ENCODE measurements at places on chromosomes 4 and X.

DNA sequence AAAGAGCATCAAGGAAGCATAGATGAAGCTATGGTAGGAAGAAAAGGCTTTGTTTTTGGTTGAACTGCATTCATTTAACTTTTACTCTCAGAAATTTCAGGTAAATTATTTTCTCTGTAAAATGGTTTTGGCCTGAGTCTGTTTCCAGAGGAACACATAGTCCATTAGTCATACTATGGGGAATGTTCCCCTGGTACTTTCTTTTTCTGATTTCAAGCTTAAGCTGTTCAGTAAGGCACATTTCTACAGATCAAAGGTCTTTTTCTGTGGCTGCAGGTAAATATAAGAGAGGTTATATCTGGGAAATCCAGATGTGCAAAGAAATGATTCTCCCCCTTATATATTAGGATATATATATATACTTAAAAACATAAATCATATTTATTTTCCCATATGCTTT, 1744.4 kb upstream of the ADGRL3 start:
- DNase-seq = no peak

DNA sequence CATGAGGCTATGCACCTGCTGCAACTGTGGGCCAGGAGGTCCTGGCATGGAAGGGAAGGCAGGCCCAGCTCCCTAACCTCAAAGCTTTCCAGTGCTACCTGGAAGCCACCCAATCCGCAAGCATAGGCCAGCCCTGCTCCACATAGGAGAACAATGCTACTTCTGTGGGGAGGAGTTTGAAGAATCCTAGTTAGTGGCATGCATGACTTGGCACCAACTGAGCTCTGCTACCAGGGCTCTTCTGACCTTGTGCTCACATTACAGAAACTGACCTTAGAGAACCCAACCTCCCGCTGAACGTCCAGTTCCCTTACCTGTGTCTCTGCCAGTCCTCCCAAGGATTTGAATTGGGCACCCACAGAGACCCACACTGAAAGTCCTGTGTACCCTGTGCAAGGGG, 58.8 kb downstream of the USP46 start:
- no peak for DNase-seq

DNA sequence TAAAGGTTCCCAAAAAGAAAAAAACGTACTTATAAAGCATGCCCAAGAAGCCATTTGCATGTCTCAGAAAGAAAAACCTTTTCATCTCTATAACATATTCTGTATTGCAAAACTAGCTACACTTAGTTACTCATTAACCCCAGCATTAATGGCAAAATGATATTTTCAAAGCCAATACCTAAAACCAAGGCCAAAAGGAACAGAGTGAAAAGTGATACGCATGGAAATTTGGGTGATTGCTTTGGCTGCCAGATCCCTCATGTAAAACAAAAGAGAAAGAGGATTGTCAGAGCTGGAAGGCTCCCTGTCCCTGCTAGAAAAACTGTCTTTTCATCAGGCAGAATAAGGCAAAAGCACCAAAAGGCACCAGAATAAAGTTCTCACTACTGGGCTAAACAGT, 46.8 kb upstream of the RADX start:
- DNase-seq = no peak

GRCh38 chrX:18613930-18614639, 57.8 kb downstream of the RS1 start:
- no peak for DNase-seq

- DNase-seq = no peak
Observed at GRCh38 chrX:72080150-72080549, 51.6 kb downstream of the RTL5 start.

DNA sequence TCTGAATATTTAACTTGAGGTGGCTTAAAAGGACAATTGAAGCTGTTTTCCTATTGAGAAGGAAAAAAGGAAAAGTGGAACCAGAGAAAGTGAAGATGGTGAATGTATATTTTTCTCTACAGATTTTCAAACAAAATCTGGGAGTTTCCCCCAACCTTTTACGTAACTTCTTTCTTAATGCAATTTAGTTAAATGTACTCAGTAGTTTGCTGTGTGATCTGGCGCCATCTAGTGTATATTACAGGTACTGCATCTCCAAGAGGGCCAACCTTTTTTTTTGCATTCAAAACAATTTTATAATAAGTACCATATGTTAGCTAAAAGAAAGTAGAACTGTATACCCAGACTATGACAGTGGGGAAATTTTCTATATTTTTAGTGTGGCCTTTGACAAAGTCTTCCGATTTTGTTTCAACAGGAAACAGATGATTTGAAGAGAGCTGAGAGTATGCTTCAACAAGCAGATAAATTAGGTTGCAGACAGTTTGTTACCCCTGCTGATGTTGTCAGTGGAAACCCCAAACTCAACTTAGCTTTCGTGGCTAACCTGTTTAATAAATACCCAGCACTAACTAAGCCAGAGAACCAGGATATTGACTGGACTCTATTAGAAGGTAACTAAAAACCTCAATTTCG, 82.0 kb downstream of the PLS3 start:
- no peak for DNase-seq

DNA sequence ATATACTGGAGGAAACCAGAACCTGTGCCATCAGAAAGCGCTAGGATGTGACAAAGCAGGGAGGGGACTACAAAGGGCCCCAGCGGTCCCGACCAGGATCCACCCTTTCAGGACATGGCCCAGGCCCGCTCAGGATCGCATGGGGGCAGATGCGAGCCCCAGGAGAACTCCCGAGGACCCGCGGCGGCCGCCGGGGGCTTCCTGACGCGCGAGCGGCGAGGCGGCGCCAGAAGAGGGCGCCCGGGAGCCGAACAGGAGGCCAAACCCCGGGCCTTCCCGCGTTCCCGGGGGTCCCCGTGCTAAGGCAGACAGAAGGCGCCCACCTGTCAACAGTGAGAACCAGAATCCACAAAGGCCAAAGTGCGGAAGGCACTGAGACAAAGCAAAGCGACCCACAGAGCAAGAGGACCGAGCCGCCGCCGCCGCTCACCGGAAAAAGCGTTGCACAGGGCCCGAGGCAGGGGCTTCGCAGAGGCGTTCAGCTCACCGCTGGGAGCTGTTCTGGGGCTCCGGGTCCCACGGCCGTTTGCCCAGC, 7.3 kb upstream of the OPN1LW start:
- peak; percentile 72 for DNase-seq

DNA sequence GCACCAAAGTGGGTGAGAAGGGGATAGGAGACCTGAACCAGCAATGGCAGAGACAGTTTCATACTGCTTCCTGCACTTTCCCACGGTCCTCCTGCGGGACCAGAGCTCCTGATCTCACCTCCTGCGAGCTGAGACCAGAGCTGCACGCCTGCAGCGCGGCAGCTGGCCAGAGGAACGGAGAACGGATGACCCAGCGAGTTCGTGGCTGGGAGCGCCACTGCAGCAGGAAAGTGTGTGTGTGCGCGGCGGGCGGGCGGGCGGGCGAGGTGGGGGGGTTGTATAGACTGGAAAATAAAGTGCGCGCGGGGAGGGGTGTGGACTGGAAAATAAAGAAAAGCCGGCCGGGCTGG, 16.5 kb downstream of the MCF2 start:
- DNase-seq = no peak

DNA sequence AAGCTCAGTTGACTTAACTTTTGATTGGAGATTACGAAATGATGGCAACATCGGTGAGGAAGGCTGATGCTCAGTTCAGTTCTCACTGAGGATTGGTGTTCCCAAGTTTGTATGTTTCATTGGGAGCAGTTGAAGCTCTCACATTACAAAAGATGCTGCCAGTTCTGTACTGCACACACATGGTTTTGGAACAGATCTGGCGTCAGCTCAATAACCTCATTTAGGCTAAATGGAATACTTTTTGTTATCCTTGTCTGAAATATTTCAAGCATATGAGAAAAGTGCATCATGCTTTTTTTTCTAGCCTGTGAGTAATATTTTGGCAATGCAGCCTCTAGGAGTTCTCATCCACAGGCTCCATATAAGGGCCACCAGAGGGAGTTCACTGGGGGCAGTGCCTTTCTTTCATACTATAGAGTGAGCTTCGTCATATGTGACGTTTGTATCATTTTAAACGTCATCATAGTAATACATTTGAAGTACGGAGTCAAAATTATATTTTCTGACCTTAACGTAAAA, 4.1 kb downstream of the ENPEP start:
- DNase-seq = no peak

GRCh38 chr4:31059753-31060522, 339.8 kb downstream of the PCDH7 start:
- no peak for DNase-seq

DNA sequence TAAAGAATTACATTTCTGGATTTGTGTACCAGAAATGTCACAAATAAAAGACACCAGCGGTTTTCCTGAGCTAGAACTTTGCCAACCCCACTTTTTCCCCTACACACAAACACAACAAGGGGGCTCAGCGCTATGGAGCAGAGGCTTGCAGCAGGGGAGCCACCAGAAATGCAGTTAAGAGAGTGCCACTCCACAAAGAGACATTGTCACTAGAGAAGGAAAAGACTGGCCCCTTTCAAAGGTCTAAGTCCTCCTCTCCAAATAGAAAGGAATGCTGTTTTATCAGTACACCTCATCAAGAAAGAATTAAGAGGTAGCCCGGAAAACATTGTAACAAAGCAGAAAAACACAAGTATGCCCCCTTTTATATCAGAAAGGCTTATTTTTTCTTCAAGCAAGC, 419.5 kb downstream of the HNRNPD start:
- no peak for DNase-seq

GRCh38 chr4:3680656-3681055, 85.5 kb upstream of the ADRA2C start:
- no peak for DNase-seq

DNA sequence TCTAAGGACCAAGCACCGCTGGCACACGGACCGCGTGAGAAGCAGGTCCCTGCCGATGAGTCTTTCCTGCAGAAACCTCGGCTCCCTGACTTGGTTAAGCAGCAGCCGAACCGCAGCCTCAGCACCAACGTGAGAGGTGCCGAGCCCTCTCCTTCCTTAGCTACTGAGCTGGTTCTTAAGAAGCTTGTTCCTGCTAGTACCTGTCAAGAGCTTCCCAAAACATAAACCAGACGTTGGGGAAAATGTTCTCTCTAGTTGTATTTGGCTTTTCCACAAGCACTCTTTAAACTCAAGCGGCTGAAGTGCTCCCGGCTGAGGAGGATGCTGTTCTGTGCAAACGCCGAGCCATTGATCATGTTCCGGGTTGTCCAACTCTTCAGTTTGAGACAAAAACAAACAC, 29.3 kb upstream of the TLR3 start:
- DNase-seq = no peak

DNA sequence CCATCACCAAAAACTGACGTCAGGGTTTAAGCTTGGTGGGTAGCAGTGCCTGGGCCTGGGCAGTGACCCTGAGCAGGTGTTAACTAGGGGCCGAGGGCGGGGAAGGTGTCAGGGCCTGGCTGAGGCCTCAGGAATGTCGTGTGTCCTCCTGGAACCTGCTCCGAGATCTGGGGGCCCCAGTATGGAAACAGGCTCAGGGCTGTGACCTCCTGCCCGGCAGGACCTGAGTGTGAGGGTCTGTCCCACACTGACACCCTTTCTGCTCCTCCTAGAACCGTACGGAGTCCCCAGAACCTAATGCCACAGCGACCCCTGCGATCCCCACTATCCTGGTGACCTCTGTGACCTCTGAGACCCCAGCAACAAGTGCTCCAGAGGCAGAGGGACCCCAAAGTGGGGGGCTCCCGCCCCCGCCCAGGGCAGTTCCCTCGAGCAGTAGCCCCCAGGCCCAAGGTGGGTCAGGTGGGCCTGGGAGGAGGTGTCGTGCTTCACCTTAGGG, 741 bp downstream of the HGFAC start:
- no peak for DNase-seq

- no peak for DNase-seq
Observed at GRCh38 chrX:129818123-129818522, 25.6 kb downstream of the ZDHHC9 start.

DNA sequence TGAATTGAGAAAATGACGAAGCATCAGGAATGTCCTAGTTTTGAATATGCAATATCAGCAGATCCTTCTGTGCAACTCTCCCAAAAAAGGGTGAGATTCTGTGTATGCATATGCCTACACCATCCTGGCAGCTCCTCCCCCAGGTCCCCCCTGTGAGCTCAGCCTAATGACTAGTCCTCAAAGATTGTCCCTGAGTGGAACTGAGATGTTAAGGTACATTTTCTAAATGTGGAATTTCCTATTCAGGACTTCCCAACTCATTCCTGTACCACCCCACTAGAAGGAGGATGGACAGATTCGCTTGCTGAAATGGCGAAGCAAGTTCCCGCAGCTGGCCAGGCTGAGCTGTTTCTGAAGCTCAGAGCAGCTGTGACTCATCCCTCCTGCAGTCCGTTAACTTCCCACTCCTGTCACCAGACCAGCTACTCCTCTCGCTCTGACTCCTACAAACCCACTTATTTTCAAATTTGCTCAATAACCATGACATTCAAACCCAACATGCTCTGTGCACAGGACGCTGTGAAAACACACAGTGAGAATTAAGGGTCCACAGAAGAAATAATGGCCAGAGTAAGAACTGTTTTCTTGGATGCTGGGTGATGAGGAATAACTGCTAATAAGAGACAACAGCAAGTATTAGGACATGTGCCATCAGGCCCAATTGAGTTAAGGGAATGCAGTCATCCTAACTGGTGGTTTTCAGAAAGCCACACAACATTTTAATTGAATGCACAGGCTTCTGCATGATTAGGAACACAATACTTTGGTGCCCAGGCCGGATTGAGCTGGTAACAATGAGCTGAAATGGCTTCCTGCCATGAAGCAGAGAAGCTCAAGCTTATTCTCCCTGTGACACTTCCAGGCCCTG, 40.0 kb upstream of the IRF2 start:
- DNase-seq = peak; percentile 42
